Neural crest cell (in vitro differentiated cells): ENCODE measurements at places on chromosomes 5 and 9.

DNA sequence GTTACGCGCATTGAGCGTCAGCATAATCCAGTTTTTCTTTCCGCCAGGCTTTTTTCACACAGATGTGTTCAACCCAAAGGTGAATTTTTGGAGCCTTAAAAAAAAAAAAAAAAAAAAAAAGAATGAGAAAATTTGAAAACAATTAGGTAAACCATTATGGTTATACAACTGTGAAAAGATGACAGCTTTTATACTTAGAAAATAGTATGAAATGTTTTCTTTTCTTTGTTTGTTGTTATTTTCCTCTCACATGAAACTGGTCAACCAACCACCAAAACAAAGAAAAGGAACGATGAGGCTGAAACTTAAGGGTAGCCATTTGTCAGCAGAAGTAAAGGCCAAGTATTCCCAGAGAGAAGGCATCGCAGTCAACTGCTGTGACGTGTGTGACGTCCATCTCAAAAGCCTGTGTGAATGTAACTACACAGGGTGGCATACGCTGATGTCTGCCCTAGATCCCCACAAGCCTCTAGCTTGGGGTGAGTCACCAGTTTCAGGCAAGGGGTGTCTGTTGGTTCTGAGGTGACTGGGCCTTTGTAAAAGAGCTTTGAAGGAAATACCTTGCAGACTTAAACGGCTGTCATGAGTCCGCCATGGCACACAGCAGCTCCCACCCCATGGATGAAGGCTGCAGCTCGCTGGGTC lies 182.9 kb downstream of the AOPEP start:
- DNase-seq, result no peak

GRCh38 chr9:91913986-91914385 lies 36.0 kb downstream of the ROR2 start:
- DNase-seq, result no peak

GRCh38 chr9:37624073-37624472 lies 26.7 kb upstream of the FRMPD1 start:
- DNase-seq, result no peak

DNA sequence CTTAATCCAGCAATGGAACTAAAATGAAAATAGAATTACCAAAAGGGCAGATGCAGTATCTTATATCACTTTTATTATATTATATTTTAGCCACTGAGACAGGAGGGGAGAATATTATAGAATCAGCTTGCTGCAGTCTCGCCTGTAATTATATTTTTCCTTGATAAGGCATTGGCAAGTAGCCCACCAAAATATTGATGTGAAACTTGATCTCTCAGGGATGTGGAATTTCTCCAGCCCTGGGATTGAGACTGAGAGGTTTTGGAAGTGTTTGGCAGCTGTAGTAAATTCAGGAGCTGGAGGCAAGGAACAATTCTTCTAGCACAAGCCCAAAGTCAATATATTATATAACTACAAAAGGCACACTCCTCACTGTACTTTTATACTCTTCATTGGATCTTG lies 142.1 kb upstream of the ADAMTSL1 start:
- no peak for DNase-seq

DNA sequence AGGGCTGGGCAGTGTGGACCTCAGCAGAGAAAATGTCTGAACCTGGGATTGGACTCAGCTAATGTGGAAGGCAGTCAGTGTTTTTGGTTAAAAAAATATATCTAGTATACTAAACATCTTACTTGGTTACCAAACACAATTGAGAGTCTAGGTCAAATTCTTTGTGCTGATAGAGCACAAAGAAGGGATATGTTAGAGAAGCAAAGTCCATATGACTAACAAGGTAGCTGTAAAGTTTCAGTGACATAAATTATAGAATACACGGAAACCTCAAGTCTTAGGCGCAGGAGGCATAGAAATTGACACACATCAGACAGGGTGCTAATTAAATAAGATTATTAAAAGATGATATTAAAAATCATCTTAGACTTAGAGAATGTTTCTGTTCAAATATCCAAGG lies 718.3 kb downstream of the TLR4 start:
- no peak for DNase-seq

DNA sequence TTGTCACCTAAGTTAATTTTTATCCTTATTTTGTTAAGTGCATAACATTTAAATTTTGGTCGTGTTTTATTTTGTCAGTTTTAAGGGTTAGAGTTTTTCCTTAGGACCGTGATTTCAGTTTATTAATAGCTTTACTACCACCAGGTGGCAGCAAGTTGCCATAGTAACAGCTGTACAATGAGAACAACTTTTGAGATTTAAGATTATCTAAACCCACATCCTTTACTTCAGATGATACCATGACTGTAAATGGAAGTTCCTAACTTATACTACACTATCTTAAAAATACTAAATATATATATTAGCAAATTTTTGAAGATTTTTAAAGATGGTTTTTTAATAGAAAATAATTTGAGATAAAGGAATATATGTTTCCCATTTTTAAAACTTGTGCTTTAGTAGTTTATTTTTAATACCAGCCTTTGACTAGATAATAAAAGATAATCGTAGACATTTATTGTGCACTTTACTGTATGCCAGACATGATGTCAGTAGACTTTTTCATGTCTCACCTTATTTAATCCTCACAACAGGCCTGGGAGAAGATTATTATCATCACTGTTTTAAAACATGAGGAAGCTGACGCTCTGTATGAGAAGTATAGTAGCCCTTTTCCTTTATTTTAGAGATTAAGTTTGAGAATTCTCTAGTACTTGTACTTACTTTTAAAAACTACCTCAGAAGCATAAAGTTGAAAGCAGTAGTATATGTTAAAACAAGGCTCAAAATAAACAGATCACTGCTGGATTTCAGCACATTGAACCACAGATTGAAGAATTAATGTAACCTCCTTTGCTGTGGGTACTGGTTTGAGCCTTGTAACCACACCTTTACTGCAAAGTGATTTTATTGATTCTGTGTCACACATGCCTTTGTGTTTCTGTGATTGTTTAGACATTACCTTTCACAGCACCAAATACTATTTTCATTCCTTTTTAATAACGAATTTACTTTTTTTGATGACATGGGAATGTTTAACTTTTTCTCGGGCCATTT lies 27.5 kb downstream of the SREK1 start:
- no peak for DNase-seq

- DNase-seq, result no peak
These were observed 535.5 kb downstream of the PRR16 start for GRCh38 chr5:120999550-120999949.

DNA sequence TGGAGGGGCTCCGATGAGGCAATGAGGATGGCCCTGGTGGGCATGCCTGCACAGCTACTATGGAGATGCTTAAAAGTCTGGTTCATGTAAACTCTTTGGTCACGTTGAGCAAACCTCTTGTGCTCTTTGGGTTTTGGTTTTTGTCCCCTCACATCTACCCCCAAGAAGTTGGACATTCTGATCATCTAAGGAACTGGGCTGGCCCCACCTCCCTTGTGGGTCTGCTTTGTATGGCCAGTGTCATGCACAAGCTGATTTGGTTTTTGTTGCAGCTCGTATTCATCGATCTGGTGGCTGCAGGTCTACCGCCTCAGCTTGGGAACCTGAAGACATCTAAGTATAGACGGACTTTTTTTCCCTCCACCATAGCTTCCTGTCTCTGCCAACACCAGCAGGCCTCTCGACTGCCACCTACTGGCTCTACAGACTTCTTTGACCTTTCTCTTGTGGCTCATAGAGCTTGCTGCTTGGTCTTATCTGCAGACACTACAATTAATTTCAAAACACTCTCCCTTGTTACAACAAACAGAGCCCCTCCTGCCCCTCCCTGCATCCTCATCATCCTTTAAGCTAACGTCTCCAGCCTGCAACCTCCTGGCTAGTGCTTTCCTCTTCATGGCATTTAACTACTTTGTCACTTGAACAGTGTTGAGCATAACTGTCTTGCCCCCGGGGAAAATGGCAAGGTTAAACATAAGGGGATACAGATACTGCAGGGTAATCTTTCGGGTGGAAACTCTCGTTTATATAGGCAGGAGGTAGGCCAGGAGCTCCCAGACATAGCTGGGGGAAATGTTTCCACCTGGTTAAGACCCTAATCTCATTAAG lies 34.5 kb downstream of the TSTD2 start:
- DNase-seq, result peak; percentile 69

GRCh38 chr9:100027543-100027942 lies 71.3 kb downstream of the ERP44 start:
- no peak for DNase-seq
